ENCODE measurements at places on chromosomes 12 and 14. TPM values are rescaled to one million over a fixed set of nuclear protein-coding genes. Genes with fewer than 3 reads are reported as not detected.

DNA sequence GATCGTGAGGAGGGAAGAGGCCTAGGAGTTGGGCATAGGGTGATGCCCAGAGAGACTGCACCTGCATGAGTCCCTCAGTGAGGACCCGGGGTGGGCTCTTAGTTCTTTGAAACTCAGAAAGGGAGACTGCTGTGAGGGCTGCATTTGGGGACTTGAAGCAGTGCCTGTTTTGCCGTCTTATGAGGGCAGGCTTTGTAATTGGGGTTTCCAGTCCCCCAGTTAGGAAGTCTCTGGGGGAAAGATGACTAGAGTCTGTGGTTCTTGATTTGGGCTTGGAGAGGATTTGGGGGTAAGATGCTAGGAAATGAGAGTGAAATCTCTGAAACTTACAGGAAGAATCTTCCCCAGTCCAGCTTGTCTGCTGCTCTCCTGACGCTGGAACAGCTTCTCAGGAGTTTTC, 99.6 kb downstream of the ARF6 start:
- DNase-seq = no peak

- no peak for DNase-seq
Measured at GRCh38 chr14:82655770-82656169, 1122.1 kb upstream of the SEL1L start.

DNA sequence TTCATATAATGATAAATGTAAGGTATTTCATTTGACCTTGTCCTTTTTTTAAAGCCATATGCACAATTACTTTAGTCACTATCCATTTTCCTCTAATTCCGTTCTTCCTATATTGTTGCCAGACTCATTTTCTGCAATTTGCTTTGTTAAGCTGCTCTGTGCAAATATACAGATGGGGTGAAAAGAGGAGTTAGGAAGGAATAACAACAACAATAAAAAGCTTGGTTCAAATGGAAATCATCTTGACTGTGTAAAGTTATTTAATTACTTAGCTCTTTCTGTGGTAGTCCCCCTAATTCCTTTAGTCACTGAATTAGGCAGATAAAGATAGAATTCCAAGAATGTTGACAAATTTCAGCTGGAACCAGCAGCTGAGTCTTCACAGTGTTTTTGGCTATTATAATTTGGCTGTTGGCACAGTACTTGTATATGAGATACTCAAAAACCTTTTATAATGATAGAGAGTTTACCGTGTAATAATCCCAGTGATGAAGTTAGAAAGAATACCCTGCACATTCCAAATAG, 838.0 kb downstream of the RPS29 start:
- no peak for DNase-seq

GRCh38 chr12:13707829-13708228, 273.6 kb downstream of the GRIN2B start:
- DNase-seq = no peak

Gene KITLG
- total RNA-seq = 17.6 TPM

GRCh38 chr12:49983892-49984291, 11.1 kb downstream of the AQP6 start:
- no peak for DNase-seq

- no peak for DNase-seq
Measured at GRCh38 chr14:23284654-23285529, 1.0 kb downstream of the HOMEZ start.

GRCh38 chr14:95513291-95513690, 3.2 kb downstream of the SYNE3 start:
- DNase-seq = peak; percentile 41

DNA sequence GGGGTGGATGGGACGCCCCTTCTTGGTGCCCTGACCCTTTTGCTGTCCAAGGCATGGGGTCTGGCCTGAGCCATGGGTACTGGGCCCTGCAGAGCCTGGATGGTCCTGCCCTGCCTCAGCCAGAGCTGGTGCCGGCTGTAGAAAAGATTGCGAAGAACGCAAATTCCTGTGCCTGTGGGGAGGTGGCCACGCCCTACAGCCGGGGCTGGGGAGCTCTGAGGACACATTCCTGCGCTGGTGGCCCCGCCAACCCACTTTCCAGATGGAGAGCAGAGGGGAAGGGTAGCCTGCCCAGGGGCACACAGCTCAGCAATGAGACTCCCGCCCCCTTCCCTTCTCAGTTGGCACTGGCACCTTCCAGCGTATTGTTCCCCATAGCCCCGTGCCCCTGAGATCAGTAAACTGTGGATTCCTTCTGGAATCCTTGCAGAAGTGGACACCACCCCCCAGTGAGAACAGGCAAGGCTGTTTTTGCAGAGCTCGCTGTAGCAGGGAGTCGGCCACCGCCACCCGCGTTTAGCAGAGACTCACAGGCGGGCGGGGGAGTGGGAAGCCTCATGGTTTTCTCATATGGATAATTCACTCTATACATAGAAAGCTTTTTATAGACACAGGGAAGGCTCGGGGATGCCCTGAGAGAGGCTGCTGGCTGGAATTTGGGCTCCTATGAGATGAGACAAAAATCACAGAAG, 8.6 kb downstream of the INF2 start:
- no peak for DNase-seq

Data from suprapubic skin (tissue), 4 donors.